ENCODE measurements at places on chromosomes 3 and 15. TPM values are rescaled to one million over a fixed set of nuclear protein-coding genes. Genes with fewer than 3 reads are reported as not detected.
A peak's percentile ranks its signal among the peaks of the same experiment; 100 is the strongest.

The CYP1A1 gene
- 0.92 TPM for total RNA-seq

The XYLB gene
- total RNA-seq: 2.0 TPM

The RAB6B gene
- 5.9 TPM for total RNA-seq

The GRAMD1C gene
- 40.1 TPM for total RNA-seq

The A4GNT gene
- not detected for total RNA-seq

The AKAP13 gene
- total RNA-seq: 1,278 TPM

The TMEM108 gene
- 3.1 TPM for total RNA-seq

The TBC1D5 gene
- 53.0 TPM for total RNA-seq

The TGM5 gene
- total RNA-seq: not detected

The GOLGA8G gene
- not detected for total RNA-seq

The ETV5 gene
- 39.6 TPM for total RNA-seq

The SLC35G2 gene
- 5.3 TPM for total RNA-seq

The CCR9 gene
- 0.11 TPM for total RNA-seq

DNA sequence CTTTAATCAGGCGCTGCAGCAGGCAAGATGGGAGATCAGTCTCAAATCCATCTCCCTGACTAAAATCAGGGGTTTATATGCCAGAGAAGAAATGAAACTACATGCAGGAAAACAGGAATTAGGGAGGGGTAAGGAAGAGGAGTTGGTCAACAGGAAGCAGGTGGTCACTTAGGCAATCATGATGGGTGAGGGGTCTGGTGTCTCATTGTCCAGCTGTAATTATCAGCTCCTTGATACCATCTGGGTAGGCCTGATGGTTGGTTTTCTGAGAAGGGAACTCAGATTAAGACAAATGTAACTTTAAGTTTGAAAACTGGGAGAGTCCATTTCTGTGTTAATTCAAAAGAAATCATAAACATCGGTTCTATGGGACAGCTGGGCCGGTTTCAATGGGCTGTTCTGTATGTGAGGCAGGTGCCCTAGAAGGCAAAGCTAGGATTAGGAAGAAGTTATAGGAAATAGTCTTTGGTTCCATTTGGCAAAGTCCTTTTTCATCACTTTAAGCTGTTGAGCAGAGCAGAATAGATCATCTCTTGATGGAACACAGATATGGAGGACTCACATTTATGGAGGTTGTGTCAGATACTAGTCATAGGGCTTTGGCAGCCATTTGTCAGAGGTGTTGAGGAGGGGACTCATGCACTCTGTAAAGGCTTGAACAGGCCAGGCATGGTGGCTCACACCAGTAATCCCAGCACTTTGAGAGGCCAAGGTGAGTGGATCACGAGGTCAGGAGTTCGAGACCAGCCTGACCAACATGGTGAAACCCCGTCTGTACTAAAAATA lies 149.4 kb downstream of the VGLL4 start:
- no peak for DNase-seq

GRCh38 chr3:46896386-46896785 lies 18.9 kb downstream of the PTH1R start:
- peak; percentile 55 for DNase-seq

GRCh38 chr3:63578858-63579257 lies 73.6 kb upstream of the SNTN start:
- DNase-seq: no peak

GRCh38 chr15:88652456-88653199 lies 13.8 kb downstream of the ISG20 start:
- DNase-seq: peak; percentile 19

- DNase-seq: no peak
These were observed 25.8 kb upstream of the MTHFS start for GRCh38 chr15:79922512-79923078.

GRCh38 chr3:159852821-159853505 lies 135.7 kb upstream of the IL12A start:
- DNase-seq: peak; percentile 59

DNA sequence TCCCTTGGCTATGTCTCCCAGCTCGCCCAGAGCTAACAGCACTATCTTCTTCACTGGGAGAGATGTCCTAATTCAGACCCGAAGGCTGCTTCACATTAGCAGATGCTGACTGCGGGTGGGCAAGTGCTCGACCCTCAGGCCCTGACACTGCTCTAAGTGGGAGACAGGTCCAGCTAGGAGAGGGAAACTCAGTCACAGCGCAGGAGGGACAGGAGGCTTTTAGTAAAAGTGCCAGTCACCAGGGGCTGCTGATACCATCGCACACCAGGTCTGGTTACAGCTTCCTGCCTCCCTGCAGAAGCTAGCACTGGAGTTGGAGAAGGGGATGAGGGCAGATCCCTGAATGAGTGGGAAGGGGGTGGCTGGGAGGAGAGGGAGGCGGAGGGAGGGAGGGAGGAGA lies 365.8 kb upstream of the RGMA start:
- no peak for DNase-seq

DNA sequence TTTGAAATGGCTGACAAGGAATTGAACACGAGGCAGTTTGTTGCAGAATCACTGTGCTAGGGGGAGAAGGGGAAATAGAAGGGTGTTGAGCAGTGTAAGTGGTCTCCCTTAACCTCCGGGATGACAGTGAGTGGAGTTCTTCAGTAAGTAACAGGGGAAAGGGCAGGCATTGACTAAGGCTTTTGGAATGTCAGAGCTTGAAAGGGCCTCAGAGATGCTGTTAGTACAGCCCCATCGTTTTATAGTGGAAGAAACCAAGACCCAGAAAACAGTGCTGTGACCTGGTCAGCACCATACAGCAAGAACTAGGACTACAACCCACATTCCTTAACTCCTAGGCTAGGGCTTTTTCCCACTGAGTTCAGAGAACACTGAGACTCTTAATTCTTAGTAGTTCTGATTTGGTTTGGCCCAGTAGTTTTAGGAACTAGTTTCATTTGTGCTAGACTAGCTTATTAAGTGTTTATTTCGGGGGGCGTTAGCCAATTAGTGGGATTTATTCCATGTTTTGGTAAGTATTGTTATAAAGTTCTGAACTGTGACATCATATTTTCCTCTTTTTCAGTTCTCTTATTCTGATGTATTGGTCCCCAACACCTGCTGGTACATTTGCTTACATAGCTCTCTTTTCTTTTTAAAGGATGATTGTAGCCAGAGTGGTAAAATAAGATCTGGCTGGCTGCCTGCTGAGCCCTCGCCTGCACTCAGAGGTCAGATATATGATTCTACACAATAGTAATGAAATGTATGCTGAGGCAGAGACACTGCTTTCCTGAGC lies 34.2 kb downstream of the RAB11A start:
- DNase-seq: no peak

GRCh38 chr3:50237133-50237651 lies 1.2 kb downstream of the GNAI2 start:
- DNase-seq: no peak

DNA sequence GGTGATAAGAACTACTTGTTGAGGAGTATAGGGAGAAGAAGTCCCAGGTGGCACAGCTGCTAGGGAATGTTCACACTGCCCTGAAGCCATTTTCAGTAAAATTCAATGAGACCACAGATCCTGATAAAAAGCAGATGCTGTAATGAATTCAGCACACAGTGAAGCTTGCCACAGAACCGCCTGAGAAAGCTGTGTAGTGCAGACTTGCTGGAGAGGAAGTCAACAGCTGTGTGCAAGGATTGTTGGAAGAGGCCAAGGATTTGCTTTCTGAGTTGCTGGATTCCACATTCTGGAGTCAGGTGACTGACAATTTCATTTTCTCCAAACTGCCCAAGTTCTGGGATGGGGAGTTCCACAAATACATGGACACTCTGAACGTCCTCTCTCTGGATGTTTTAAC lies 70.9 kb downstream of the ANP32A start:
- DNase-seq: no peak

GRCh38 chr15:50350621-50351020 lies 4.4 kb downstream of the GABPB1 start:
- no peak for DNase-seq

DNA sequence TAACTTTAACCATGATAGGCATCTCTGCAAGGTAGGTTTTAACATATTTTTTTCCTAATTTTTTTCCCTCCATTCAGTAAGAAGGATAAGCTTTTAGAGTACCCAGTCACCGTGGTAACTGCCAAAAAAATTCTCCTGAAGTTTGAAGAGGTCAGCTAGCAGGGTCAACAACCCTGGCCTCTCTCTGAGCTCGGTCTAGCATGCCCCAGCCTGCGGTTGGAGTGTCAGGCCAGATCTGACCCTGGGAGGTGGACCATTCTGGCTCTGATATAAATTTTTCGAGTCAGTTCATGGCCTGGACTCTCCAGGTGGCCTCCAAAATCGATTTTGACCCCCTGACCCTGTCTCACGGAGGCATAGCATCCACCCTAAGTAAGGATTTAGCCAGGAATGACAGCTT lies 29.7 kb downstream of the SOX2 start:
- no peak for DNase-seq

DNA sequence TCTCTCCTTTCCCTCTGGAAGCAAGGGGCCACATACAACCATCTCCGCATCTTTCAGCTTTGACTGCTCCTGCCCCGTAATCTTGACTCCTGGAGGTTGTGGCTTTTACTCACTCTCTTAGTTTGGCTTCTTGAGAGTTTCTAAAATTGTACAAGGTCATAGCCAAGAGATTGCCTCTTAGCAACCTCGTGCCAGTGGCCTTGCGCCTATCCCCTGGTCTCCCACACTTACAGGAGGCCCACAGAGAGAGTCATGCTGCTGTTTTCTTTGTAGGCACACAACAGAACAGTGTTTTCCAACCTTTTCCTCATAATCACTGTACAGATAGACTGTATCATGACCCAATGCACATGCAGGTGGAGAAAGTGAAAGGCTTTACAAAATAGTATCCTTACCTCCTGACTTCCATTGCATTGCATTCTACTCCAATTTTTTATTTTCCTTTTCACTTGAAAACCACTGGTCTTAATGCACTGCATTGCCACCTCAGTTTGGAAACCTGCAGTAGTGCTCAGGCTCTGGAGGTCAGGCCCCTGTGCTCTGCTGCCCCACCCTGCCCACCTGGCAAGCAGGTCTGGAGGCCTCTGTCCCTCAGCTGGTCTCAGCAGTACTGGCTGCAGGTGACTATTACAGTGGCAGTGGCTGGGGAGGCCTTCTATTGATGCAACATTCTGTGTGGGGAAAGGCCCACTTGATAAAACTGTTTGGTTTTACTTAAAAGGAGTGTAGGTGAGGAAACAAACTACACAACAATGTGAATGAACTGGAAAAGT lies 156.2 kb downstream of the DNAJB8 start:
- DNase-seq: peak; percentile 23

- DNase-seq: no peak
These were observed 402.9 kb downstream of the TBL1XR1 start for GRCh38 chr3:176794406-176794805.

GRCh38 chr15:97903971-97904572 lies 56.4 kb upstream of the ARRDC4 start:
- DNase-seq: peak; percentile 93

DNA sequence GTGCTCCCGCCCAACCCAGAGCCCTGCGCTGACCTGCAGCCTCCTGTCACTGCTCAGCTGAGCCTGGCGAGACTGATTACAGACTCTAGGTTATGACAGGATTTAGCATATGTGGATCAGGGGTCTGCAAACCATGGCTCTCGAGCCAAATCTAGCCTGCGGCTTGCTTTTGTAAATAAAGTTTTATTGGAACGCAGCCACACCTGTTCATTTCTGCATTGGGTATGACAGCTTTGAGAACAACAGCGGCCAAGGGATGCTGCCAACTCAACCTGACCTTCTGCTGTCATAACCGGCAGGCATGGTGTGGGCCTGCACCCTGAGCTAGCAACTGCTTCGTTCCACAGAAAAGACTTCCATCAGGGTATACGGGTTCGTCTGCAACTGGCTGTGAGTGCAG lies 50.5 kb upstream of the IQSEC1 start:
- no peak for DNase-seq

- DNase-seq: no peak
These were observed 30.4 kb downstream of the SLC41A3 start for GRCh38 chr3:126053513-126053912.

- DNase-seq: peak; percentile 22
These were observed 50.8 kb upstream of the PLAAT1 start for GRCh38 chr3:193190146-193190786.

DNA sequence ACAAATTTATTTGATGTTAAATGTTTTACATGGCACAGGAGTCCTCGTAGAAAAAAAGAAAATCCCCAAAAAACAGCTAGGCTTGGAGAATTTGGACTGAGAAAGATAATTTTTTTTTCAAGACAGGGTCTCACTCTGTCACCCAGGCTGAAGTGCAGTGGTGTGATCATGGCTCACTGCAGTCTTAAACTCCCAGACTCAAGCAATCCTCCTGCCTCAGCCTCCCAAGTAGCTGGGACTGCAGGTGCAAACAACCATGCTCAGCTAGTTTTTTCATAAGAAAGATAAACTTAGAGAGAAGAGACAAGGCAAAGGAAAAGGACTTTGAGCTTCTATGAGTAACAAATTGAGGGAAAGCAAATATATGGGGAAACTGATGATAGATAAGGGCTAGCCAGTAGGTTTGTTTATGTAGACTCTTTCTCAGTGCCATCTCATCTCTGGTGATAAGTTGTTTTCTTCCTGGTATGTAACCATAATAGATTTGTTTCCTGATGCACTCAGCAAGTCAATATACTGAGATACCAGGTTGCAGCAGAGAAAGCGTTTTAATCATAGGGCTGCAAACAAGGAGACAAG lies 13.1 kb upstream of the TRMT10C start:
- no peak for DNase-seq

DNA sequence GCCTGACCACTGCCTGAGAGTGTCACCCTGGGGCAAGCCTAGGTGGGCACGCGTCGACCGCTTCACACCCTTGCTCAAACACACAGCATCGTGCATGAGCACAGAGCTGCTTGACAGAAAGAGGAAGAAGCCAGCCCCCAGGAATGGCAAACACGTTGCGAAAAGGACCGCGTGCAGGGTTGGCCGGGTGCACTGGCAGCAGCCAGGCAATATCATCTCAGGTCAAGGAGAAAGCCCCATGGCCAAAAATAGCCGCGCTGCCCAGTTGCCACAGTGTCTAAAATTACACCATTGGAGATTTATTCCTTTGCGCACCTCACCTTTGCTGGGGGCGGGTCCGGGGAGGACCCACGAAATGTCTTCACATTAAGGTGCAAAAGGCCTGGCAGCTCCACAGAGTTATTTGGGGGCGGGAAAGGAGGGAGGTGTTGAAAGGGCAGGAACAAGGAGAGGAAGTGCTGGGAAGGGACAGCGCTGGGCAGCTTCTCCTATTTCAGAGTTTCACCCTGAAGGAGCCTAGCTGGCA lies 44.7 kb upstream of the NR2F2 start:
- DNase-seq: no peak

- DNase-seq: peak; percentile 95
These were observed 143.9 kb downstream of the GABRB3 start for GRCh38 chr15:26628879-26629529.

DNA sequence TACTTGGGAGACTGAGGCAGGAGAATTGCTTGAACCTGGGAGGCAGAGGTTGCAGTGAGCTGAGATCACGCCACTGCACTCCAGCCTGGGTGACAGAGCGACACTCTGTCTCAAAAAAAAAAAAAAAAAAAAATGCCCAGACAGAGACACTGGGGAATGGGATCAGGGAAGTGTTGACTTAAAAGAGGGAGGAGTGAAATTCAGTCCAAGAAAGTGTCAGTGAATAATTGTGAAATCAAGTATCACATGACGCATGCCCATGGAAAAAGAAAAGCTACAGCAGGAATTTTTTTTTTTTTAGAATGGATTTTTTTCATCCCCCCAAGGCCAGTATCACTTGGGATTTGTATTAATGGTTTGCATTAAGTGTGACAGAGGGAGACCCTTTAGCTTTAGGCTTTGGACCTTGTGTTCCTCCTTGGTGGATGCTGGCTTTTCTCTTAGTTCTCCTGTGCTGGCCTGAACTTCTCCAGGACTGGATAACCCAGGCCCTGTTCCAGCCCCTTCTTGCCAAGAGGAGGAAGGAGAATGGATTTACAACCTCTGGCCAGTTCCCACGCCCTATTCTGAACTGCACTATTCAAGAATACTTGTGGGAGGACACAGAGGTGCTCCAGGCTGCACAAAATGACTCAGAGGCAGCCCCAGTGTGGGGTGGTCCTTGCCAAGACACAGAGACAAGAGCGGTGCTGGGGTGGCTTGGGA lies 36.7 kb upstream of the ZNF774 start:
- DNase-seq: peak; percentile 75

Measured in upper lobe of left lung (tissue), 6 donors.